CD4-positive, alpha-beta T cell treated with Interleukin-1 beta for 1 hour (primary cell): ENCODE measurements at places on chromosomes 2 and 18.

GRCh38 chr2:31107591-31108300 lies 30.5 kb downstream of the GALNT14 start:
- no peak for DNase-seq

DNA sequence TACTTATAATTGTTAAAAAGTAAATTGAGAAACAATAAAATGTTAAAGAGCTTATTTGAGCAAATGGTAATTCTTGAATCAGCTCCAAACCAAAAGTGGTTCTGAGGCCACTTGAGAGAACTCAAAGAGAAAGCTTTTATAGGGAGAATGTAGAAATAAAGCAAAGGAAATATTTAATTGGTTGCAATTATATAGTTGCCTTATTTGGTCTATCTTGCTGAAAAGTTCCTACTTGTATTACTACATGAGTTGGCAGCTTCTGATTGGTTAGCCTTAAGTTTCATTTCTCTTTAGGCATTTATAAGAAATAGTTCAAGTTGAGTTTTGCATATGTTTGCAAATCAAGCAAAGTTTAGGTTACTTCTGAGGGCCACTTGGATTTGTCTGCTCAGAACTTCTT lies 38.1 kb downstream of the SCN2A start:
- DNase-seq = no peak

- peak; percentile 43 for DNase-seq
These were observed 132.2 kb downstream of the DOCK10 start for GRCh38 chr2:224909885-224910573.

DNA sequence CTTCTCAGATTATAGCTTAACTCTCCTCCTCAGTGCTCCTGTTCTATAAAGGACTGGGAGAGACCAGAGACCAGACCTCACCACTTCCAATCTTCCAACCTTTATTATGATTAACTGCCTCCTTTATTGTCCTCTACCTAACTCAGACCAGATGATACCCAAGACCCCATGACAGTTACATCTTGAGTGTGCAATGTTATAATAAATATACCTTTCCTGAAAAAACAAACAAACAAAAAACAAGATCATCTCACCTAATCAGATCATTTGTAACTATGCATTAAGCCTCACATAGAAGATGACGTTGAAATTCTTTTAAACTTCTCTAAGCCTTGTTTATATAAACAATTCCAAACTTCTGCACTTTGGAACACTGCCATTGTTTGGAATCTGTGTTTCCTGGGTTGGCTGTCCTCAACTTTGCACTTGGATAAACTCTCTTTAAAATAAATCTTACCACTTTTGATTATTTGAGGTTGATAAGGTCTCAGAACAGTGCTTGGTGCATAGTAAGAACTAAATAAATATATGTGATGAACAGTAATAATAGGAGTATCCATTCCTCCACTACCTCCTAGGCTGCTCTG lies 342.7 kb downstream of the TDRD15 start:
- DNase-seq = no peak

DNA sequence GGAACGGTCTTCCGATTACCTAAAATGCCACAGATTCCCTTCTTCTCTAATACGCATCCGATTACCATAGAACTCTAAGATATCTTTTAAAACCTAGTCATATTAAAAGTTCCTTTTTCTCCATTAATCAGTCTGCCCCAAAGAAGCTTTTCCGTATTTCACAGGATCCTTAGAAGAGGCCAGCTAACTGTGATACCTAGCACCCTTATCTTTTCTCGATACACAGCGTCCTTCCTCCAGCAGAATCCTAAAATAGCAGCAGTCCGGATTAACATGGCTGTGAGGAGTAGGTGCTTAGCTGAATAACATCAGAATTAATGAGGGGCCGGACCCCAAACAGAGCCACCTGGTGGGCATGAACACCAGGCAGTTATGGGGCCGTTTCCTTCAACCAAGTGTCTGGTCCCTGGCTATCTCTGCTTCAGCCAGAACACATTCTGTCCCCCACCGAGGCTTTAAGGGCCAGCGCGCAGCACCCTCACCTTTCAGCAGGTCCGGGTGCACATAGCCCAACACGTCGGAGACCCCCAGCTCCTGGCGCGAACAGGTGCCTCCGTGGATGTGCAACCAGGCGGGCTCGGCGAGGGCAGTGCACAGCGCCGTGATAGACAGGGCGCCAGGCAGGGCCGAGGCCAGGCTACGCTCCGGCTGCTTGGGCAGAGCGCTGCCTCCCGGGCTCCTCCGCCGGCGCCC lies 995 bp downstream of the TMEM127 start:
- peak; percentile 29 for DNase-seq

- no peak for DNase-seq
These were observed 28.1 kb downstream of the NCKAP1 start for GRCh38 chr2:183010112-183010511.

- DNase-seq = no peak
These were observed 5.6 kb upstream of the SGPP2 start for GRCh38 chr2:222418739-222419138.

DNA sequence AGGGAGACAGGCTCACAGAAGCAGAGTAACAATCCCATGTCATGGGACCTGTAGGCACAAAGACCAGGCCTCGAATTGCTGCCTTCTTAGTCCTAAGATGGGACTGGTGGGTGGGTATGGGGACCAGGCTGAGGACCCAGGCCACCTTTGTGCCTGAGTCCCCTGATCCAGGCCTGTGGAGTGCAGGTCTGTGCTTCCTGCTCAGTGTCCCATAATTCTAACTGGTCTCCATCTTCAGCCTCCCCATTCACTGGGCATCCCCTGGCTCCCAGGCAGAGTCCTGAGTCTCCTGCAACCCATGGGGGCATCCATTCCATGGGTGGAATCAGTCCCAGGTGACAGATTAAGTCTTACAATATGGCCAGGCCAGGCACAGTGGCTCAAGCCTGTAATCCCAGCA lies 83.9 kb downstream of the SMAD7 start:
- no peak for DNase-seq
